ENCODE measurements at places on chromosomes 2 and 18.

- no peak for DNase-seq
Observed at GRCh38 chr2:111919365-111919764, 21.0 kb downstream of the MERTK start.

DNA sequence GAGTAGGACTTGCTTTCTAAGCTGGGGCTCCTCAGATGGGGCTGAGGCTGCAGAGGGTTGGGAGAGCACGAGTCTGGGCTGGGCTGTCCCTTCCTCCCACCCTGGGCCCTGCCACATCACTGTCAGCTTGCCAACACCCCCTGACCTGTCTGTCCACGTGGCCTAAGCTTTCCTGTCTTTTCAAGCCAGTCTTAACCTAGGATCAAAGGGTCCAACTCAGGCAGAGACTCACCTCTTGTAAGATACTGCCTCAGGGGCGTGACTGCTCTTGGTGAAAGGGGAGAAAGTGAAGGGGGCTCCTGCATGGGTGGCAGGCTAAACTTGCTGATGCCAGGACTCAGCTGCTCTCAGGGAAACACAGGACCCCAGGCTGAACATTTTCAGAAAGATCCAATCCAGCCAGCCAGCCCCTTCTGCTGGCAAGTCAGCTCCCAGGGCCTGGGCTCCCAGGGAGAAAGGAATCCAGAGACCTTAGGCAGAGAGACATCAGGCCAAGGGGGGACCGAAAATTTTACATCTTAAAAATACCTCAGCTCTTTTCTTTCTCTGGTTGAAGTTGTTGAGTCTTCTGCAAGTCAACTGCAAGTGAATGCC, 144.2 kb upstream of the ID2 start:
- DNase-seq = no peak

DNA sequence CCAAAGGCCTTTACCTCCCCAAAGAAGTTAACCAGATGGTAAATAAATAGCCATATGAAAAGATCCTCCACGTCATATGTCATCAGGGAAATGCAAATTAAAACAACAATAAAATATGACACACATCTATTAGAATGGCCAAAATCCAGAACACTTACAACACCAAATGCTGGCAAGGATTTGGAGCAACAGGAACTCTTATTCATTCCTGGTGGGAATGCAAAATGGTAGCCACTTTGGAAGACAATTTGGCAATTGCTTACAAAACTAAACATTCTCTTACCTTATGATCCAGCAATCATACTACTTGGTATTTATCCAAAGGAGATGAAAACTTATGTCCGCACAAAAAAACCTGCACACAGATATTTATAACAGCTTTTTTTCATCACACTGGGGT, 1.3 kb upstream of the TANK start:
- DNase-seq = no peak

- peak; percentile 47 for DNase-seq
Observed at GRCh38 chr2:10285556-10286198, 17.0 kb upstream of the HPCAL1 start.

DNA sequence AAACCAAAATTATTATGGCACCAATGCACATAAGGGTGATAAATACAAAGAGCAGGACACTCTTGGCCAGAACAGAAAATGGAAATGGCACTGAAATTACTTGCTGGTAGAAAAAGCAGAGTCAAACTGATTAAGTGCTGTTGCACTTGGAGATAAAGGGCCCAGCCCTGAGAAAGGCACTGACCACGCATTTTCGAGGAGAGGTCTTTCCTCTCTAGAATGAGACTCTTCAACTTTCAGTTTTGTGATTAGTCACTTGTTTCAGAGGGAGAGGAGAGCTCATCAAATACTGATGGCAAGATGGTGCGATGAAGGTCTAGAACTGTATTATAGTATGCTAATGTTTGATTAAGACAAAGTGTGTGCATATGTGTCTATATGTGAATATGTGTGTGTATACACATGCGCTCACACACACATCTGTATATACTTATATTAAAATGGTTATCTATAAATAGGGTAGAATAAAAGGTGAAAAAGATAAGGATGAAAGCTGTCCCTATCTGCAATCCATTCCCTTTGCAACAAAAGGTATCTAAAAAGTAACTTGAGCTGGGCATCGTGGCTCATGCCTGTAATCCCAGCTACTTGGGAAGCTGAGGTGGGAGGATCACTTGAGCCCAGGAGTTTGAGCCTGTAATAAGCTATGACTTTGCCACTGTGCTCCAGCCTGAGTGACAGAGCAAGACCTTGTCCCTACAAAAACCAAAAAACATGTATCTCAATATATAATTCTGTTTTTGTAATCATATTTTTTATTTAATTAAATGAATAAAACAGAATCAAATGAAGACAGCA, 48.8 kb upstream of the ZDBF2 start:
- DNase-seq = no peak

DNA sequence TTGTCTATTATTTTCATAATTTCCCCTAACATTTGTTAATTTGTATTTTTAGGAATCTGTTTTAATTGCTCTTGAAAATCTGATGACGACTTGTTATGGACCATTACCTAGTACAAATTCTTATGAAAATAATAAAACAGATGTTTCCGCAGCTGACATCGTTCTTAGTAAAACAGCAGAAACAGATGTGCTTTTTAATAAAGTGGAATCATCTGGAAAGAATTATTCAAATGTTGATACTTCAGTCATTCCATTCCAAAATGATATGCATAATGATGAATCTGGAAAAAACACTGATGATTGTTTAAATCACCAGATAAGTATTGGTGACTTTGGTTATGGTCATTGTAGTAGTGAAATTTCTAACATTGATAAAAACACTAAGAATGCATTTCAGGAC, 69.9 kb downstream of the PMS1 start:
- no peak for DNase-seq

DNA sequence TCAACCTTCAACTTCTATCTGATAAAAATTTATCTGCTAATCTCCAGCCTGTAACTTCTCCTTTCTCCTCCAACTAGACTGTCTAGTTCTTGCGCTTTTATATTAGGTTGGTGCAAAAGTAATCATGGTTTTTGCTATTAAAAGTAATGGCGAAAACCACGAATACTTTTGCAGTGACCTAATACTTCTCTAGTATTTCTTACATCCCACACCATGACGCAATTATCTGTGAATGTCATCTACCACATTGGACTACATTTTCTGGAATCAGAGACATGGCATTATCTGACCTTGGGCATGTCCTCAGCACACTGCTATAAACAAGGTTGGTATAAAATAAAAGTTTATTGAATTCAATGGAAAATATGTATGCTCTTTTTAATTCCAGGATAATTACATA, 370.2 kb upstream of the LYPD1 start:
- no peak for DNase-seq

GRCh38 chr18:67938660-67939059, 422.1 kb upstream of the DSEL start:
- no peak for DNase-seq

- DNase-seq = no peak
Observed at GRCh38 chr2:206488623-206489022, 45.3 kb downstream of the ADAM23 start.

DNA sequence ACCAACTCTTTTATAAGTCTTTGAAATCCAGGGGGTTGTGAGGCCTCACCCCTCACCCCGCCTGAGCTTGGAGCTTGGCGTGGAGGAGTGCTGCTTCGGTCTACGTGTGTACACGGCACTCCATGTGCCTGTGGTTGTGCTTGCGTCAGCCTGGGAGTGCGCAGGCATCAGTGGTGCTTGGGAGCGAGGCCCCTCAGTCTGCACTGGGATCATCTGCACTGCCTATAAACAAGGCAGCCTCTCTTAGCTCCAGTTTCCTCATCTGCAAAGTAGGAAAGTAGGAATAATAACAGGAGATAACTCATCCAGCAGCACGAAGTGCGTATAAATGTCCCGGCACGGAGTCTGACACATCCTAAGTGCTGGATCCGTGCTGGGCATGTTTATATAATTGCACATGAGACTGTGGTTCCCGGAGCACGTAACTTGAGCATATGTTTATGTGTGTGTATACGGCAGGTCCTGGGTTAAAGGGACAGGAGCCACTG, 1.2 kb downstream of the GYPC start:
- no peak for DNase-seq

DNA sequence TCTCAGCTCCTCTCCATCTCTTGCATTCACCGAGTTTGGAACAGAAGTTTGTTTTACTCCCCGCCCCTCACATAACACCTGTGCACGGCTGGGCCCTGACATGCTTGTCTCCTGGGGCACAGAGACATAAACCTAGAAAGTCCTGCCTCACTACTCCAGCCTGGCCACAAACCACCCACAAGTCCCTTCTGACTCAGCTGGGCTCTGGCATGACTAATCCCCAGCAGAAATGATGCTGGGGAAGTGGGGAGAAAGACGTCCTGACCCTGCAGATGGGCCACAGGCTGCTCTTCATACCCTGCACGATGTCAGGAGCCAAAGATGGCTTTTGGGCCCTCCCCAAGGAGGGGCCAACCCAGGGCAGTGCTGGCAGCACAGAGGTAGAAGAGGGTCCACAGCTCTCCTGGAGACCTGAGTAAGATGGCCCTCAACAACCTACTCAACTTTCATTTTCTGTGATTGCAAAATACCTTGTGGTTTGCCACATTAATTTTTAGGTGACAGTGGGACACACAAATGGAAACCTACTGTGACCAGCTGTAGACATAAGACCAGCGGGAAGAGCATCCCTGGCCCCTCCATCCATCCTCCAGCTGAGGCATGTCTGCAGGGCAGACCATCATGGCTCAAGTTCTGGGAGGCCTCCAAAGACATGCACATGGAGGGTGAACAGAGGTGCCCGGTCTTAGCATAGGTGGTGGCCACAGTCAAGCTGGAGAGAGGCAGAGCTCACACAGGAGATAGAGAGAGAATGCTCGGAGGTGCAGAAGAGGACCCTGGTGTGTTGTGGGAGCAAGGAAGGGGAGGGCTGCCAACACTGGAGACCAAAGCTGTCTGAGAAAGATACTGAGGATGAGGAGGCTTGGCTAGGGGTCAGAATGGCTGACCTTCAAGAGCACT, 40.0 kb downstream of the DNMT3A start:
- DNase-seq = no peak

DNA sequence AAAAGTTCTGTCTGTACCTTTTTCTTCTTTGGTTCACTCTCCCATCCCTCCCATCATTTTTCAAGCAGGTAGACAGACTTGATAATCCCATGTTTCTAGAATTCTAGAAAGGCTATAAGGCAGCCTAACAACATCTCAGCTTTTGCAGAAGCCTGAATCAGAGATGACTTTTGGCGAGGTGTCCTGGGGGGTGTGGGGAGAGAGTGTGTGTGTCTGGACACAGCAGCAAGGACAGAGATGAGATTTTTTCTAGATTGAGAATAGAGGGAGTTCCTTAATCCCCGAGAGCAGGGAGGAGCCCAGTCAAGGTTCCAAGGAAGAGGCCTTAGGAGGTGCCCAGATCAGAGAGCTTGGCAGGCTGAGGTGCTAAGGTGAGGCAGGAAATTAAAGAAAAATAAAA, 22.0 kb upstream of the LAPTM4A start:
- no peak for DNase-seq

DNA sequence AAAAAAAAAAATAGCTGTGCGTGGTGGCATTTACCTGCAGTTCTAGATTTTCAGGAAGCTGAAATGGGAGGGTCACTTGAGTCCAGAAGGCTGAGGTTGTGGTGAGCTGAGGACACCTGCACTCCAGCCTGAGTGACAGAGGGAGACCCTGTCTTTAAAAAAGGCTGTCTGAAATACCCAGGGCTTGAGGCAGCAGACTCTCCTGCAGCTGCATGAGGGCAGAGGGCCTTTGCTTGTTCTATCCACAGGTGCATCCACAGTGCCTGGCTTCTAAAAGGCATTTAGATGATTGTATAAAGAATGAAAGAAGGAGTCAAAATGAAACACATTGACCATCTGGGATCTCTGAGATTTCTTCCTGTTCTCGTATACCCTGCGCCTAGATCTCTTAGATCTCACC, 152.9 kb downstream of the MGAT5 start:
- DNase-seq = no peak

DNA sequence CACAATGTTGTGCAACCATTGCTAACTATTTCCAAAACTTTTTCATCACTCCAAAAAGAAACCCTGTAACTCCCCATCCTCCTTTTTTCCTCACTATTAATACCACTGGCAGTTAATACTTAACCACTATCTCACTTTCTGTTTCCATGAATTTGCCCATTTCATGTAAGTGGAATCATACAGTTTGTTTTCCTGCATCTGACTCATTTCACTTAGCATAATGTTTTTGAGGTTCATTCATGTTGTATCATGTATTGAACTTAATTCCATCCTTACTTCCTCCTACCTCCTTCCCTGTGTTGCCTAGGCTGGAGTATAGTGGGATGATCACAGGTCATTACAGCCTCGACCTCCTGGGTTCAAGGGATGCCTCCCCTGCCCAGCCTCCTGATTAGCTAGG, 68.3 kb downstream of the FAM117B start:
- DNase-seq = no peak

DNA sequence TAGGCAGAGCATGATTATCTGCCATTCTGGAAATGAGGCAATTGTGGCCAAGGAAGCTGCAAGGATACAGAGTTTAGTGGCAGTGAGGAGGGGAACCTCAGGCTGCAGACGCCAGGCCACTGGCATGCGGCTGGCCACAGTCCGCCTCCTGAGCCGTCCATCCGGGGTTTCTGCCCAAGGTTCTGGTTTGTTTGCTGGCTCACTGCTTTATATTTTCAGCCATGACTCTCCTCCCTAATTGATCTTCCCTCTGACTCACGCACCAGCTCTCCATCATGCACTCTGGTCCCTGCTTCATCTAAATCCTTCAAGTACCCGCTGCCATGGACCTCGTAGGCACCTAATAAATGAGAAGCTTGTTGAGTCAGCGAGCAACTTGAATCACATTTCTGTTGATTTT, 107.8 kb upstream of the REV1 start:
- no peak for DNase-seq

- DNase-seq = no peak
Observed at GRCh38 chr18:63293935-63294334, 25.6 kb downstream of the BCL2 start.

GRCh38 chr2:68478688-68479087, 11.3 kb downstream of the APLF start:
- DNase-seq = no peak

DNA sequence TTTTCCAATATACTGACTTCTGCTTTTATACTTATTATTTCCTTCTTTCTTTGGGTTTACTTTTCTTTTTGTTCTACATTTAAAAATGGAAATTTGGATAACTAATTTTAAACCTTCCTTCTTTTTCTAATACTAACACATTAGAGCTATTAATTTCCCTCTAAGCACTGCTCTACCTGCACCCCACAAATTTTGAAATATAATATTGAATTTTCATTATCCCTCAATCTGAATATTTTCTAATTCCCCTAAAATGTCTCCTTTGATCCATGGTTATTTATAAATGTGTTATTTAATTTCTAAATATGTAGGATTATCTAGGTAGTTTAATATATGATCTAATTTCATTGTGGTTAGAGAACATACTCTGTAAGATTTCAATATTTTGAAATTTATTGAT, 63.4 kb upstream of the LGALSL start:
- no peak for DNase-seq

GRCh38 chr2:17995593-17995992, 117.1 kb downstream of the KCNS3 start:
- DNase-seq = peak; percentile 4

GRCh38 chr18:50578651-50579050, 18.8 kb downstream of the MAPK4 start:
- no peak for DNase-seq

GRCh38 chr2:225309516-225309915, 90.0 kb upstream of the NYAP2 start:
- no peak for DNase-seq

Measured in SK-N-DZ (cell line).